ENCODE measurements at places on chromosomes 11 and 22. TPM values are rescaled to one million over a fixed set of nuclear protein-coding genes. Genes with fewer than 3 reads are reported as not detected.

- DNase-seq: no peak
These were observed 107.5 kb downstream of the TRIM29 start for GRCh38 chr11:120030411-120030810.

PPME1 gene
- 27.6 TPM for total RNA-seq

DNA sequence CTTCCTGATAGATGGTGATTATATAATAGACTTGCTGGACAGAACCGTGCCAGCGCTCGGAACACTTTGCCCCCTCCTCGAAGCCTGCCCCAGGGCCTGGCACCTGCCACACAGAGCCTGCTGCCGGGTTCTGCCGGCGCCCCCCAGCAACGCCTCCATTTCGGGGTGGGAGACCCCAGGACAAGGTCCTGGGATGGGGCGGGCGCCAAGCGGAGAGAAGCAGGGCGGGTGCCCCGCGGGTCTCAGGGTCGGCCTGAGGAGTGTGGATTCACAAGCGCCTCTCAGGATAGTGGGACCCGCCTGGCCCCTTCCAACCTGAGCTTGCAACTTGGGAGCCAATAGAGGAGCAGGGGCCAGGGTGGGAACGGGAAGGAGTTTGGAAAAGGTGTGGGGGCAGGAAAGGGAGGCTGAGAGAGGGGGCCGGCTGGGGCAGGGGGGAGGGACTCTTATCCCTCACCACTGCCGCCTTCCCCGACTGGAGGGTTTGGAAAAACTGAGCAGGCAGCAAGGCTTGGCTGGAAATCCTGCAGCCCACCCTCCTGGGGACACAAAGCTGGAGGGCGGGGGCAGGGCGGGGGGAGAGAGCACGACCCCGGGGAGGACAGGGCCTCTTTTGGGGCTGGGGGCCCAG lies 3.3 kb upstream of the BCL9L start:
- no peak for DNase-seq

KIRREL3 gene
- total RNA-seq: 0.10 TPM

FAM83F gene
- 4.6 TPM for total RNA-seq

DNA sequence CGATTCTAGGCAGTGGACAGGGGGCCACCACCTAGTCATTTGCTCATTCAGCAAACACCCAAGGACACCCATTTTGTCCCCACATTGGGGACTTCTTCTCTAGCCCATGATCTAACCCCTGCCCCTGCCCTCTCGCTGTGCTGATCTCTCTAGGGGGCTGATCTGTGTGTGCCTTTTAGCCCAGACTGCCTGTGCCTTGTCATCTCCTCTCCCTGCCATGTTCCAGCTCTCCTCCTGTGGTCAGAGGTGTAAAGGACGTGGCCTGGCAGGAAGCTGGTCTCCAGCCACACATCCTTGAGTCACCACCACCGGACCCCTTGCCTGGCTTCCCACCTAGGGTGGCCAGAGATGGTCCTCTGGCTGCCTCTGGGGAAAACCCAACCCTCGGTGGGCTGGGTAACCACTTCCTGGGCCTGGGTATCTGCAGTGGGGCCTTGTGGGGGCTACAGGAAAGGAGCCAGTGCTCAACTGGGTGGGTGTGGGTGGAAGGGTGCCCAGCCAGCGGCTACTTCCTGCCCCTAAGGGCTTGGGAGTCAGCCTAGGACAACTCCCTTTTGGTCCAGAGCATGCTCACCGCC lies 1.3 kb downstream of the CTSW start:
- no peak for DNase-seq

PDGFD gene
- 4.2 TPM for total RNA-seq

MFNG gene
- total RNA-seq: 2.6 TPM

- DNase-seq: no peak
These were observed 59.1 kb upstream of the SLC22A12 start for GRCh38 chr11:64531906-64532312.

DNA sequence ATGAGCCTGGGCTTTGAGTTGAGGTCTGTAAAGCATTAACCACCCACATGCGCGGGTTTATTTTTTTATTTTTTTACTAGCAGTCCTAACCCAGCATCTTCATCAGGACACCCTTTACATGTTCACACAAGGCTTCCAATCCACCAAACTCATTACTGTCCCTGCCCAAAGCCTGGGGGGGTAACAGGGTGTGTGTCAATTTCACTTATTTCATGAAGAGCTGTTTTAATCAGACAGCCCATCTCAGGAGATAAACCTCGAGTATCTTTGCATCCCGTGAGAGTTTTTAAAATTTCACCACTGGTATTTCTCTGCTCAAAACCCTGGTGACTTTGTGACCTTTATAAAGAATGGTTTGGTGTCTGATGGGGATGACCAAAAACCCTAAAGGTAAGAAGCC lies 45.6 kb downstream of the ANO1 start:
- no peak for DNase-seq

DNA sequence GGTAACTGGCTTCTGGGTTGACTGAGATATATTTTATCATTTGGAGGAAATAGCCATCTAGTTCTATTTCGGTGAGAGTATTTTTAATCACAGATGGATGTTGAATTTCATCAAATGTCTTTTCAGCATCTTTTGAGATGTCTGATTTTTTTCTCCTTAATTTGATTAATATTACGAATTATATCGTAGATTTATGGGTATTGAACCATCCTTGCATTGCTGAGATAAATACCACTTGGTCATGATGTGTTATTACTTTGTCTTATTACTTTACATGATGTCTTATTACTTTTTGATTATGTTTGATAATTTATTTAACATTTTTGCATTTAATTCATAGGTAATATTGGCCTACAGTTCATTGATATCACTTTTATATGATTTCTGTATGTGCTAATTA lies 78.8 kb upstream of the PARVA start:
- no peak for DNase-seq
